HFFc6 (cell line): ENCODE measurements at places on chromosomes 16 and 17. TPM values are rescaled to one million over a fixed set of nuclear protein-coding genes. Genes with fewer than 3 reads are reported as not detected.

GRCh38 chr16:5509336-5509735 is 411.7 kb upstream of the EEF2KMT start:
- DNase-seq = no peak

KRTAP3-2 gene
- total RNA-seq = not detected in 3 replicates

- peak; percentile 5 for DNase-seq
Observed at GRCh38 chr17:16215002-16215272, 397 bp downstream of the NCOR1 start.

G6PC1 gene
- total RNA-seq = not detected in 3 replicates

DNA sequence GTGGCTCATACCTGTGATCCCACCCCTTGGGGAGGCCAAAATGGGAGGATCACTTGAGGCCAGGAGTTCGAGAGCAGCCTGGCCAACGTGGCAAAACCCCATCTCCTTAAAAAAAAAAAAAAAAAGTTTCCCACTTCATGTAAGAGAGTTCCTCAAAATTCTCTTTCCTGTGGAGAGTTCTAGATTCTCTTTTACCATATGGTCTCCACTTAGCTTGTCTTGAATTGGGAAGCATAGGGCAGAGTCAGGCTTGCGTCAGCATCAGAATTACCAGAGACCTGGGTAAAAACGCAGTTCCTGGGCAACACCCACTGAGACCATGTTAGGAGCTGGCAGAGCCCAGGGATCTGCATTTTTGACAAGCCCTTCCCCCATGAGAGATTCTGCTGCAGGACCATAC is 158.4 kb downstream of the CCDC182 start:
- no peak for DNase-seq

DNA sequence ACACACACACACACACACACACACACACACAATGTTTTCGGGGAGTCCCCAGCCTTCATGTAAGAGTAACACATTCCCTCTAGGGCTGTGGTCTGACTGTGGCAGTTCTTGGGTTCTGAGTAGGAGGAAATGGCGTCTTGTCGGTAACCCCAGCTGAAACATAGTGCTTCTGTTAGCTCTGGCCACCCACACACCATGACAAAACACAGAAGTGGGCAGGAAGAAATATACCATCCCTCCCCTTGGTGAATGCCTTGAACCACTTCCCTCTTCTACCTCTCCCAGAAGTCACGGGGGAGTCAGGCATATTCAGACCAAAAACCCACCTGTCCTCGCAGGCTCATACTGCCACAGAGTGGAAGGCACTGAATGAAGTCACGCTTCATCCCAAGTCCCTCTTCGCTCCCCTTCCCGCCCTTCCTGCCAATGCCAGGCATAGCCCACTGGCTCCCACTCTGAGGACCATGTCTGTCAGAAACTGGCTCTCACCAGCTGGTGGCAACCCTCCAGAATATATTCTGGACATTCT is 11.5 kb downstream of the SLC35B1 start:
- no peak for DNase-seq
